A549 treated with dexamethasone at 1 μM for 4 hours (cell line): ENCODE measurements at places on chromosomes 11 and 22. TPM values are rescaled to one million over a fixed set of nuclear protein-coding genes. Genes with fewer than 3 reads are reported as not detected.

TCN1 gene
- 0.13 to 0.46 TPM (median 0.20 TPM) in 5 replicates for total RNA-seq

A4GALT gene
- 17.7 to 27.9 TPM (median 27.3 TPM) in 5 replicates for total RNA-seq

OR2D2 gene
- not detected in 5 replicates for total RNA-seq

IGSF9B gene
- total RNA-seq: 1.7 to 3.7 TPM (median 3.2 TPM) in 5 replicates

THY1 gene
- 12.7 to 17.5 TPM (median 15.1 TPM) in 5 replicates for total RNA-seq

ANGPTL5 gene
- 0.07 to 0.22 TPM (median 0.11 TPM) in 5 replicates for total RNA-seq

GRM5 gene
- not detected in 5 replicates for total RNA-seq

IGLL1 gene
- not detected in 5 replicates for total RNA-seq

OR52A1 gene
- not detected in 5 replicates for total RNA-seq

ARHGAP42 gene
- 4.2 to 6.8 TPM (median 4.8 TPM) in 5 replicates for total RNA-seq
